SJSA1 (cell line): ENCODE measurements at places on chromosomes 6 and 20.

DNA sequence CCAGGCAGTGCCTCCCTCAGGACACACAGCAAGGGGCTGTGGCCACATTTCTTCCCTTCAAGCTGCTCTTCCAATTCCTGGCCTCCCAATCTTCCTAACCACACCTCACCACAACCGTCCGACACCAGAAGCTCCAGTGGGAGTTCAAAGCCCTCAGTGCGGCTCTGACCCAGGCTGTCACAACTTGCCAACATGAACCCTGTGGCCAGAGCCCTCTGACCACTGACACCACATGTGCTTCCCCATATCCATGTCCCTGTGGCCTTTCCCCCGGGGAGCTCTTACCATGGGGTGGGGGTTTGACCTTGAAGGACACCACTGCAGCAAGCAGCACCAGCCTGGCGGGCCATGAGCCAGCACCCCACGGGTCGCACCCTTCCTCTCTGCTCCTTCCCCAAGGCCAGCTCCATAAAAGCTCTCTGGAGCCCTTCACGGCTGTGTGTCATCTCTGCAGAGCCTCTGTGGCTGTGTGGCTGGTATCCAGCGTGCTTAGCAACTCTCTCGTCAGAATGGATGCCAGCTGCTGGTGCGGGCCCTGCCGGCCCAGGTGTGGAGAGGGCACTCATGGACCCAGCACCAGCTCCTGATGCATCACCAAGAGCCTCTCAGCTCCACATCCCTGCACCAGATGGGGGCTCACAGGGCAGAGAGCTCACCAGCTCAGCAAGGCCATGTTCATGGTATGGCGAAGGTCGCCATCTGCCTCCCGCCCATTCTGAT is 106.1 kb downstream of the PSMB1 start:
- no peak for DNase-seq

DNA sequence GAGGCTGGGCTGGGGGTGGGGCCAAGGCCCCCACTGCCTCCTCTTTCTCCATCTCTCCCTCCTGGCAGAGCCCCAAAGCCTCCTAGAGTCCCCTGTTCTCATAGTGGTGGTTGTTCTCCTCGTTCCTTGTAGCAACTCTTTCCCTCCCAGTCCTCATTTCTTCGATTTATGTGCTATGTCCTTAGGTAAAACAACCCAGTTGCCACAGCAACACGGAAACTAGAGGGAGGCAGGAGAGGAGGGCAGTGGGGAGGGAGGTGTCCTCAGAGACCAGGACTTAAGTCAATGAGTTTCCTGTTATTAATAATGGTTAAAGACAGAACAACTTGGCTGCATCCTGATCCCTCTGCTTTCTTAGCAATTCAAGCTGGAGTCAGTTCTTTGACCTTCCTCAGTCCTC is 161.0 kb downstream of the INSM1 start:
- no peak for DNase-seq

GRCh38 chr6:291697-292505 is at the start of gene DUSP22:
DUSP22 (plus strand) TSS chr6:292487; CDS start chr6:292540, 53 bp downstream.
- DNase-seq = peak; percentile 82

DNA sequence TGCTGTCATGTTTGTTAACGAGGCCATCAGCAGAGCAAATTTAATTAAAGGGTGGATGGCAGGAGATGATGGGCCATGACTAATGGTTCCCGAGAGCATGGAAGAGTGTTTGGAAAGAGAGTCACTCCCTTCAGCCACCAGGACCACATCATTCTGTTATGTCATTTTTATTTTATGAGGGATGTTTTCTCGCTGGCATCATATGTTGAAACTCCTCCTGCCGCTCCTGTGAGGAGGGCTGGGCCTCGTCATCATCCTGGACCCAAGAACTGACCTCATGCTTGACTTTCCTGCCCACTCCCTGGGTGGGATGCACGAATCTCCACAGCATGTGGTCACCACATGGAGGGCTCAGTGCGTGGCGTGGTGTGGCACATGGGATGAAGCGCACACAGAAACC is 86.4 kb upstream of the FRMD1 start:
- DNase-seq = no peak

DNA sequence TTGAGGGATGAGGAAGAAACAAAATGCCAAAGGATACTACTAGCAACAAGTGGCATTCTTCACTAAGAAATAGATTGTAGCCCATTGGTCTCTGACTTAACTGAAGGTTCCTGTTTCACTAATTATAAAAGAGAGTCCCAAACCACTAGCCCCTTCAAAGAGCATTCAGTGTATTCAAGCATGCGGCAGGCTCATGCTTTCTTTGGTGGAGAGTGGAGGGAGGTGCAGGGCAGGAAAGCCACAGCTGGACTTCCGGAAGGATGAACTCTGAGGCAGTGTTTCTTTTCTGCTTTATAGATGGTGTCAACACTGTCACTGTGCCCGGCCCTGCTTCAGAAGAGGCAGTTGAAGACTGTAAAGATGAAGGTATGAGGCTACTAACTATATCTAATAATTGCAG is 636.1 kb downstream of the KIF16B start:
- DNase-seq = no peak

- peak; percentile 92 for DNase-seq
These were observed 6.1 kb downstream of the EDN1 start for GRCh38 chr6:12296255-12296573.

- DNase-seq = no peak
These were observed 187.0 kb upstream of the OPRM1 start for GRCh38 chr6:153852034-153852433.
